ENCODE measurements at places on chromosomes 3 and 15.
A peak's percentile ranks its signal among the peaks of the same experiment; 100 is the strongest.

GRCh38 chr15:40901053-40901443, 6.8 kb downstream of the VPS18 start:
- DNase-seq: no peak

DNA sequence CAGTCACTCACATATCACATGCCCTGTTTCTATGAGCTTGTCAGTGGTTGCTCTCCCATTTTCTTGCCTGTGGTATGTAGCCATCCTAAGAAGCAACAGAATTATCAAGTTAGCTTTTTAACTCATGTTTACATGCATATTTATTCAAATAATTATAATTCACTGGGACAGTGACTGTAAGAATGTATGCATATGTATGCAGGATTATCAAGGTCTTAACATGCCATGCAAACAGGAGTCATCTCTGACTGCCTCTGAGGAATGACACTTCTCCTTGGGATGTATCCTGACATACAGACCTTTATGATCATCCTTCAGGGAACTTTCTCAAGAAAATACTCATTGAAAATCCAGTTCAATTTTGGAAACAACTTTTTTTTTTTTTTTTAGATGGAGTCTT, 240.9 kb downstream of the CPNE4 start:
- DNase-seq: no peak

DNA sequence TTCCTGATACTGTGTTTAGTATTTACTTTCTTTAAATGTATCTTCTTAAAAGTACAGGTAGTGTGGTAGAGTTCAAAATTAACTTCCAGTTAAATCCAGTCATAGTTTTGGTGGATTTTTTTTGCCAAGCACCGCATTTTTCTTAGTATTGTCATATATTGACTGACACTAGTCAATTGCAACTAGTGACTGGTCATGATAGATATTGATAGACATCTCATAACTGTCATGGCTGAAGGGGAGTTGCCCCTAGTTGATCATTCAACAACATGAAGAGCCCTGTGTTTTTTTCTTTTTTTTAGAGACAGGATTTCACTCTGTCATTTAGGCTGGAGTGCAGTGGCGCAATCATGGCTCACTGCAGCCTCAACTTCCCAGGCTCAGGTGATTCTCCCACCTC, 22.1 kb downstream of the RAB8B start:
- no peak for DNase-seq

DNA sequence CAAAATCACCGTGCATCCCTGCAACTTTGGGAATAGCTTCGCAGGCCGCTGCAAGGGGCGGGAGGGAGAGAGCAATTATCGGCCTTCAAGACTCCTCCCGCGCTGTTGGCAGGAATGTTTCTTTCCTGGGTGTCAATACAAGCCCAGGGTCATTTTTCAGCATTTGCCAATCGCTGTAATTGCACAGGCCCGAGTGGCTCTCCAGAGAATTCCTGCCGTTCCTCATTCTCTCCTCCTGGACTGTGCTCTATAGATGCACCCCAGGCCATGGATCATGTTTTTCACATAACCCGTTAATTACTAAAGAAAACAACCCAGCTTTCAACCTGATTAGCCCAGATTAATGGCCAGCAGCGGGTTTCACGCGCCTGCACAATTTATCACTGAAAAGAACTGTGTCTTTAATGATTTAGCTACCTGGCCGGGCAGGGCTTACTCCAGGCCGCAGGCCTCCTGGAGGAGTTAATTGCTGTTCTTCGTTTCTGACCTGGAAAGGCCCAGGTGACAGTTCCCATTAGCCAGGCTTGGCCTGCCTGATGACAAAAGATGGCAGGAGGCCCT, 144.3 kb downstream of the OPA1 start:
- no peak for DNase-seq

DNA sequence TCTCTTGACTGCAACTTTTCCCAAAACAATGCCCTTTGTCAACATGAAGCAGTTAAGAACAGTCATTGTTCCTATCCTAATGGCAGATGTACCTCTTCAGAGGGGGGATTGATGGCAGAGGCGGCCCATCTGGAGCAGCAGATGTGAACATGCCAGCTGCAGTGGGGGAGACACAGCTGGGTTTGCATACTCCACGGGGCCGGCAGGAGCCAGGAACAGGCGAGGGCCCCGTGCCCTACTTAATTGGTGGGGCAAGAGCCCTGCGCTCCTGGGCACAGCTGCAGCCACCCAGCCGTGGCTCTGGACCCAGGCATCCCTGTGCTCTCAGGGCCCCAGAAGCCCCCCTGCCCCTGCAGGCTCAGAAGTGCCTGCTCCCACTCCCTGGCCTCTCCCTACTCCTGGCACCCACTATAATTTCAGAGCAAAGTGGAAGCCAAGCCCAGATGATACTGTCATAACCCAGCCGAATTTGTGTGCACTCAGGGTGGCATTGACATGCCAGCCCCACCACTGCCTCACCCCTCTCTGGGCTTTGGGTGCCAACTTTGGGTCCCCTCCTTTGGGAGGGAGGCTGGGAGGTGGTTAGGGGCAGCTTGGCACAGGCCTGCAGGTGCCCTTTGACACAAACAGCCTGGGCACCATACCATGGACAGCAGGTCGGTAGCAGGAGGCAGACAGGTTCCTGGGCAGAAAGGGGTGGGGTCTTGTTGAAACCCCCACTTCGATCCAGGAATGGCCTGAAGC, 34.6 kb downstream of the ROPN1B start:
- DNase-seq: no peak

DNA sequence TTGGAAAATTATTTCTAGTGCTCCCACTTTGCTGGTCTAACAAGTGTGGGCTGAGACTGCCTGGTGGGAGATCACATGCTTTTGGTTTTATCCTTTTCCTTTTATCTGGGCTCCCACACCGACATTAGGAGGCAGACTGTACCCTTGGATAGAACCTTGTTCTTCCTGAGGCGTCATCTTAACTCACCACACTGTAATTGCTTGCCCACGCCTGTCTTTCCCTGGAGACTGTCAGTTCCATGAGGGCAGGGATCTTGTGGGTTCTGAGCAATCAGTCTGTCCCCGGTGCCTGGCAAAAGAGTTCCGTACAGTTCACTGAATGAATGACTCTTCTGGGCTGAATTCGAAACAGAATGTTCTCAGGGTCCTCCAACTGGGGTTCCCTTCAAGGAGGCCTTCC, 124.6 kb upstream of the ABHD17C start:
- DNase-seq: no peak

DNA sequence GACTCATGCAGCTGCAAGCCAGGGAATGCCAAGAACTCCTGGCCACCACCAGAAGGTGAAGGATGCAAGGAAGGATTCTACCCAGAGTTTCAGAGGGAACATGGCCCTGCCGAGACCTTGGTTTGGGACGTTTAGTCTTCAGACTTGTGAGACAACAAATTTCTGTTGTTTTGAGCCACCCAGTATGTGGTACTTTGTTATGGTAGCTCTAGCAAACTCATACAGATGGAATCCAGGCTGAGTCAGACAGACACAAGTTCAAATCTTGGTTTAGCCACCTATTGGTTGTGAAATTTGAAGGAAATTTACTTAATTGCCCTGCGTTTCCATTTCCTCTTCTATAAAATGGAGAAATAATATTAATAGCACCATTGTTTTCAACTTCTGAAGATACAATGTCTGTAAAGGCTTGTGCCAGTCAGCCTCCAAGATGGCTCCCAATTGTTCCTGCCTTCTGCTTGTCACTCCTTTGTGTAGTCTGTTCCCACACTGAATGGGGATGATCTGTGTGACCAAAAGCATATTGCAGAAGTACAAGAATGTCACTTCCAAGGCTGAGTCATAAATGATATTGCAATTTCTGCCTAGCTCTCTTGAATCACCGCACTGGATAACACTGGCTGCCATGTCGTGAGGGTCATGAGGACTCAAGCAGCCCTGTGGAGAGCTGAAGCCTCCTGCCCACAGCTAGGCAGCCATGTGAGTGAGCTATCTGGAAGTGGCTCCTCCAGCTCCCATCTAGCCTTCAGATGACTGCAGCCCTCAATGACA, 223.5 kb upstream of the PROK2 start:
- DNase-seq: no peak

- DNase-seq: no peak
Observed at GRCh38 chr3:115487968-115488367, 135.3 kb upstream of the GAP43 start.

- no peak for DNase-seq
Observed at GRCh38 chr3:120559242-120560061, 36.7 kb upstream of the NDUFB4 start.

GRCh38 chr15:79032656-79033055, 57.9 kb downstream of the RASGRF1 start:
- DNase-seq: no peak

GRCh38 chr3:126713199-126713598, 9.2 kb downstream of the CHCHD6 start:
- no peak for DNase-seq

DNA sequence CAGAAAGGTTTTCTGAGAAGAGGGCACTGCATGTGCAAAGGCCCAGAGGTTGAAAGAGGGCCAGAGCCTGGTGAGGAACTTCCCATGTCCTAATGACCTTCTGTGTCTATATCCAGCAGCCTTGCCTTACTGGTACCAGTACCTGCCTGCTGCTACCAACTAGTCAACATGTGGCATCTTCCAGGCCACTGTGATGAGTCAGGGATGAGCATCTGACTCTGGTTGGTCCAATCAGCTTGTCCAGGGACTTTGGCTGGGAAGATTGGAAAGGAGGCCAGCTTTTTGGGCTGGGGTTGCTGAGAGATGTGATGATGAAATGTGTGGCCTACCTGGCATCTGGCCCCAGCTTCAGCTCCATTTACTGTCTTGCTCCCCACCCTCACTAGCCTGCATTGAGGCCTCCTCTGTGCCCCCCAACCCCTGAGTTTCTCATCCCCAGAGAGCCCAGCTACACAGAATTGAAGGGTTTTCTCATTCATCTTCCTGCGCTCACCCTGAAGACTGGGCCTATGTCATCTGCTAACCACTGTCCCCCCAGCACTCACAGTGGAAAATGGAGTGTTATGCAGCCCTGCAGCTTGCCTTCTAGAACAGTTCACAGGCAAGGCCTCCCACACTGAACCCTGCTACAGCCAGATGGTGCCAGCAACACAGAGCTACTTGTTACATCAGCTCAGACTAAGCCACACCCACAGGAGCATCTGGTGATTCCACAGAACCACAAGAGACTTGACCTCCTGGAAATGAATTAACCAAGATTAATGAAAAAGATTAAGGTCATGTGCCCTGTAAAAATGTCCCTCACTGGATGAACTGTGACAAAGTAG, 1.3 kb upstream of the TWF2 start:
- DNase-seq: peak; percentile 50

- no peak for DNase-seq
Observed at GRCh38 chr3:126314790-126315658, 42.2 kb downstream of the KLF15 start.

GRCh38 chr15:58909616-58910015, 23.9 kb downstream of the SLTM start:
- DNase-seq: no peak

DNA sequence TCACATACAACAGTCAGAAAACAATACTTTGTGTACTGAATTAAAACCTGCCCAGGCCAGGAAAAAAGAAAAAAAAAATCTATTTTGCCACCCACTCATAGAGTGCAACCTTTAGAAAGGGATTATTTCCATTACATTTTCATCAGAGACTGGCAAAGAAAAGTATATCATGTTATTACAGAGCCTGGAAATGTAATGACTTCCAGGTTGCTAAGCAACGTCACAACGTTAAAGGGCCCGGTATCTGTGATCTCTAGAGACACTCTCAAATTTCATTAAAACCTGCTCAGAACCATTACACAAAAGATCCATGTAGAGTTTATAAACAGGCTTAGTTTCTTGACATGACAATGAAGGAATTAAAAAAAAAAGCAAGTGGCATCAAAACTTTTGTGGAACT, 170.5 kb downstream of the CTNNB1 start:
- no peak for DNase-seq

DNA sequence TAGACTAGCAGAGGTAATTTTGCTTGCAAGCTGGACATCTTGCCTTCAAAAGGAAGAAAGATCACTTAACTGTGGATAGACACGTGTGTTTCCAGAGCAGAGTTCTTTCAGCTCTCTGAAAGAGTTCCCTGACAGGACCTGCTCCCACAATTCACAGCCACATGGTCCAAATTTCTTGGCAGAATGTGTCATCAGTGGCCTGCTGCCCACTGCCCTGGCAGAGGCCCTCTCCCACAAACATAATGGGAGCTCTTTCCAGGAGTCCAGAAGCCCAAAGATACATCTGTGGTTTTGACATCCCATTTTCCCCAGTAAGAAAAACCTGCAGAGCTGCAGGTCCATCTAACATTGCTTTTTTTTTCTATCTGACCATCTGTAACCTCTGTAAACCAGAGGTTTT, 48.3 kb downstream of the SERPINI1 start:
- no peak for DNase-seq

DNA sequence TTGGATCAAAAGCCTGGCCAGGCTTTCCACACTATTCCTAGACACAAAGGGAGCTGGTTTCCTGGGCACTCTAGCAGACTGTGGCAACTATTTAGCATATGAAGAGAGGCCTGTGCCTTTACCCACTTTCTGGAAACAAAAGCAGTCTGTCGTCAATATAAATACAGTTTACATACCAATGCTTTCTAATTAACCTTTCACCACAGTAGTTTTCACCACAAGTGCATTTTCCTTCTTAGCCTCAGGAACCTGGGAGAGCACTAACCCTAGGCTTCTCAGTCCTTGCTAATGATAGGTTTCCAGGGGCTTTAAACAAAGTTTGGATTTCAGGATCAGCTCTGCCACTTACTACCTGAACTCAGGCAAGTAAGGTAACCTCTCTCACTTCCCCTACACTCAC, 499.1 kb downstream of the MAGI1 start:
- DNase-seq: no peak

GRCh38 chr3:194439881-194440550, 41.0 kb upstream of the GP5 start:
- no peak for DNase-seq

- DNase-seq: no peak
Observed at GRCh38 chr15:31934821-31935220, 95.5 kb upstream of the CHRNA7 start.

- DNase-seq: no peak
Observed at GRCh38 chr3:177320765-177321247, 123.5 kb upstream of the TBL1XR1 start.

- DNase-seq: no peak
Observed at GRCh38 chr3:42063888-42064287, 27.3 kb upstream of the TRAK1 start.

GRCh38 chr3:123383091-123384053, 65.5 kb downstream of the ADCY5 start:
- DNase-seq: no peak

DNA sequence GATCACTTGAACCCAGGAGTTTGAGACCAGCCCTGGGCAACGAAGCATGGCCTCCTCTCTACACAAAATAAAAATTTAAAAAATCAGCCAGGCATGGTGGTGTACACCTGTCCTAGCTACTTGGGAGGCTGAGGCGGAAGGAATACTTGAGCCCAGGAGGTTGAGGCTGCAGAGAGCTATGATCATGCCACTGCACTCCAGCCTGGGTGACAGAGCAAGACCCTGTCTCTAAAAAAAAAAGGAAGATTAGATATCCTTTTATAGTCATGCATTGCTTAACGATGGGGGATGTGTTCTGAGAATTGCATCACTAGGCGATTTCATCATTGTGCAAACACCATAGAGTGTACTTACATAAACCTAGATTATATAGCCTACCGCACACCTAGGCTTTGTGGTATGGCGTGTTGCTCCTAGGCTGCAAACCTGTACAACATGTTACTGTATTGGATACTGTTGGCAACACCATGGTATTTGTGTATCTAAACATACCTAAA, 12.6 kb downstream of the ALAS1 start:
- no peak for DNase-seq

- DNase-seq: no peak
Observed at GRCh38 chr3:15390460-15390859, 36.9 kb downstream of the METTL6 start.

- no peak for DNase-seq
Observed at GRCh38 chr15:81064253-81064652, 63.5 kb downstream of the TLNRD1 start.

Data from stimulated activated CD4-positive, alpha-beta T cell treated with anti-CD3 and anti-CD28 coated beads, Interleukin-12 subunit alpha, Interleukin-12 subunit beta, amount 100 ng/mL, for 48 hours (primary cell).